Fibroblast of gingiva (primary cell): ENCODE measurements at places on chromosomes 4 and X.

DNA sequence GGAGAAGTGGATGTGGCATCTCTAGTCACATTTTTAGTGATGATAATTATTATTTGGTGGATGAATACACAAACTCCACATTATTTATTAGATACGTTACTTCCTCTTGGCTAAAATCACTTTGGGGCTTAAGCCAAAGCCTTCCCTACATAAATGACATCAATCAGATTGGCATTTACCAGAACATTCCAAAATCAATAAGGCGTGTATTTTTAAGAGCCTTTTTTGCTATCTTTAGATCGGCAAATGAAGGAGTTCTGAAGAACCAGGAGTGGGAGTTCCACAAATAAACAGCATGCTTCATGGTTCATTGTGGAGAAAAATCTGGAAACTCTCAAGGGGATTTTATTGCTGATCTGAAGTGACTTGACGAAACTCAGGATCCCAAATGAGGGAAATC, 89.7 kb downstream of the AMELX start:
- DNase-seq, result peak; percentile 16

DNA sequence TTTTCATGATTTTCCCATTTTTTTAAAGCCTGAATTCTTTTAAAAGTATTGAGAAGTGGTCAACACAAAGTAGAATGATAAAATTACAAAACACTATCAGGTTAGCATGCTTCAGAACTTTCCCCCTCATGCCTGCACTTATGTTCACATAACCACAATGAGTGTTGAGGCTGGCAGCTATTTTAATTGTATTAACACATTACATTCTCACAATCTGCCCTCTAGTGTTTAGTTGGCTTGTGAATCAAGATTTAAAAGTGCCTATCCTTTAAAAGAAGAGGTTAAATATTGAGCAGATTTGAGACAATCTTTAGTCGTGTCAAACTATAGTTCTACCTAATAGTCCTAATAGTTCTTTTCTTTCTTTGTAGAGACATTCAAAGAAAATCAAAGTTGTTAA, 93.6 kb upstream of the NAP1L5 start:
- DNase-seq, result peak; percentile 12

- DNase-seq, result no peak
These were observed 33.7 kb downstream of the PRPS2 start for GRCh38 chrX:12824944-12825343.

DNA sequence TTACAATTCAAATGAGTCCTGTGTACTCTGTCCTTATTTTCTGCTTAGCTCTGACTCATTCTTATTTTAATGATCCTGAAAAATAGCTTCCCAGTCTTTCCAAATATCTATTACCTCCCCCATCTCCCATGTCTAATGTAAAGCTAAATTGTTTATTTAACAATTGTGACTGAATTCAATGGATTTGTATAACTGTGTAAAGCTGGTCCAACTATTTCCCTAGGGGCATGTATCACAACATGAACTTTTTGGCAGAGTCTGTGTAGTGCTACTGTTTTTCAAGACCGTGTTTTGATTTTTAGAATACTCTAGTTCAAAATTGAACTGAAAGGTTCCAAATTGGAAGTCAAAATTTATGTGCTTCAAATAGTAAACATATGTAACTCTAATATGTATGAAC, 67.8 kb downstream of the SPCS3 start:
- DNase-seq, result peak; percentile 67

DNA sequence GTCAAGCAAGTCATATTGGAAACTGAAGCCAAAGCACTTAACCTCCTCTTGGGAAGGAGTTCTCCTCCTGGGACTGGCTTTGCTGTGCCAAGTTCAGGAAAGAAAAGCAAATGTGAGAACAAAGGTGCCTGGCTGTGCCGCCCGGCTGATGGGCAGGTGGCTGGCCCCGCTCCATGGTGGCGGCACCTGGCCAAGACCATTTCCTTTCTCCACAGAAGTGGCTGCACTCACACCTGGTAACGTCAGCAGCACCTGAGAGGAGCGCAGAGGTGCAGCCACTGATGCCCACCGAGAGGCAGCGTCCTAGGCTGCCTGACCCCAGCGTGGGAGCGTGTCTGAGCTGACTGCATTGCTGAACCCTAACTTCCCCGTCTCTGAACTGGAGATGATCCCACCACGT, 54.3 kb downstream of the DCTD start:
- no peak for DNase-seq

DNA sequence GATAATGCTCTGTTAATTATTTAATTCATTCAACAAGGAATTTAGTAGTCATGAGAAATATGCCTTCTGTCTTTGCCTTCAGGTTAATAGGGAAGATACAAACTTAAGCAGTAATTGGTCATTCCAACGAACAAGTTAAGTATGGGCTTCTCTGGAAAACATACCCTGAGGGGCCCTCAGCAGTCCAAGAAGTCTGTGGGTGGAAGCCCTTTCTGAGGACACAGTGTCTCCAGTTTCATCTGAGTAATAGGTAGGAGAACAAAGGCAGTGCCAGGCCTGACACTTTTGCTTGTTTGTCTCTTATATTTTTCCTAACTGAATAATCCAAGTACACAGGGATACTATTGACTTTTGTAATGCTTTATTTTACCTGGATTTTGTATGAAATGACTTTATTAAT, 262.5 kb downstream of the FBXW7 start:
- no peak for DNase-seq

DNA sequence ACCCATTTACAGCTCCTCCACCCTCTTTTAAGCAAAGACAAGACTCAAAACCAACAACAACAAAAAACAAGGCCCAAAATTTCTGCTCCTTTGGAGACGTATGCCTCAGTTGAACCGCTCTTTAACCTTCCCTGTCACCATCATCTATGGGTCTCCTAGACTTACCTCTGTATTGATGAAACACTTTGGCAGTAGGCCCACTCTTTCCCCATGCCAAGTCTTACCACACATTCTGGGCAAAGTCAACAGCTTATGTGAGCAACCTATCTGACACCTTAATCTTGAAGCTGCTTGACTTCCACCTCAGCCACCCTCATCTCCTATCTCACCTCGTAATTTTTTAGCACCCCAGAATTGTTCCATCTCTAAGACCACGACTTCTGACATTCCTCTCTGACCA, 99.7 kb upstream of the CXorf66 start:
- no peak for DNase-seq

- no peak for DNase-seq
These were observed 58.4 kb downstream of the SEPSECS start for GRCh38 chr4:25101836-25102235.

DNA sequence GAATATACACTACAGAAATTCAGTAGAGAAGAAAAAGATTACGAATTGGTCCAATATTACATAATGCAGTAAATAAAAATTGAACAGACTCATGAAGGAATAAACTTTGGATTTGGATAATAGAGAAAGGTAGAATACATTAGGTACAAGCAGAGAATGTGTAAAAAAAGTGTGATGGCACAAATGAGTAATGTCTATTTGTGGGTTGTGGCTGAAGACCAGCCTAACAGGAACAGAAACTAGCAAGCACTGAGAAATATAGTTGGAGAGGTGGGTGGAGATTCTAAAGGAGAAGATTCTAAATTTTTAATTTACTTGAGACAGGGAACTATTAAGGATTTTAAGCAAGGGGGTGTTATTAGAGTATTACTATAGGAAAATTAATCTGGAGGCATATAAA, 15.2 kb upstream of the CLOCK start:
- DNase-seq, result no peak

DNA sequence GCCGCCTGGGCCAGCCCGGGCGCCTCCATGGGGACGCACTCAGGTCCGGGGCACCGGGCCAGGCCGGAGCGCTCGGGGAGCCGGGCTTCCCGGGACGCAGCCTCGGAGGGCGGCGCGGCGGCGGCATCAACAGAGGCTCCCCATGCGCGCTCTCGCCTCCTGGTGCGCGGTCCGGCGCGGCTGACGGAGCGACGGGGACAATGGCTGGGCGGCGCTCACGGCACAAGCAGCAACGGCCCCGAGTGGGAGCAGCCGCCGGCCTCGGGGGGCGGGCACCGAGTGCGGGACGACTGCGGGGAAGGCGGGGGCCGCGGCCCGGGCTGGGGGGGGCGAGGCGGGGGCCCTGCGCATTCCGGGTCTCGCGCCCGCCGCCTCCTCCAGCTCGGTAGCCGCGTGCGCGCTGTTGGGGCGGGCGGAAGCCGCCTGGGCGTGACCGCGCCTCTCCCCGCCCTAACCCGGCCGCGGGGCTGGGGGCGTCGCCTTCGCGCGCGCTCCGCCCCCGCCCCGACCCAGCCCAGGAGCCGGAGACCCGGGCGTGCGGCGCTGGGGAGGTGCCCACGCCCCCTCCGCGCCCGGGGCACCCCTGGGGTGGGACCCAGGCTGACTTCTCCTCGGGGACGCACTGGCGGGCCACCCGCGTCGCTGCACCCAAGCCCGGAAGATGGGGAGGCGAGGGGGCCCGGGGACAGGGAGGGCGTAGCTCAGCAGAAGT, at the start of gene PRKX:
PRKX (minus strand) TSS at position 425 of the 712 bp plus-strand sequence; CDS start at position 29, 396 bp downstream.
- DNase-seq, result peak; percentile 44

DNA sequence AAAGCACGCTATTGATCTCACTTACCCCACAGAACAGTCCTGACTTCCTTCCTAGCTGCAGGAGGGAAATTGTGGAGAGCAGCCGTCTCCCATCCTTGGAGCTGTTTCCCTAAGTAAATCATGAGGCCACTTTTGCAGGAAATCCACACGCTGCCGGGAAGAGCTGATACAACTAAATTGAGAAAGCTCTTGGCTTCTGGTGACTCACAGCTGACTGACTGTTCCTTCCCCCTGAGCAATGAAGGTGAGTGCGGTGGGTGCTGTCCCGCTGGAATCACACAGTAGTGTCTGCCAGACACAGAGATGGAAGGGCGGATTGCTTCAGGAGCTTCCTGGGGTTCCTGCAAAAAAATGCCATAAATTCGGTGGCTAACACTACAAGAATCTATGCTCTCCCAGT, 268.9 kb downstream of the ASMT start:
- no peak for DNase-seq

GRCh38 chrX:134821370-134821769, 163.1 kb upstream of the PLAC1 start:
- peak; percentile 44 for DNase-seq

GRCh38 chr4:167100120-167100519, 134.2 kb downstream of the SPOCK3 start:
- no peak for DNase-seq

GRCh38 chr4:139828966-139829664, 163.5 kb downstream of the MGST2 start:
- DNase-seq, result no peak

DNA sequence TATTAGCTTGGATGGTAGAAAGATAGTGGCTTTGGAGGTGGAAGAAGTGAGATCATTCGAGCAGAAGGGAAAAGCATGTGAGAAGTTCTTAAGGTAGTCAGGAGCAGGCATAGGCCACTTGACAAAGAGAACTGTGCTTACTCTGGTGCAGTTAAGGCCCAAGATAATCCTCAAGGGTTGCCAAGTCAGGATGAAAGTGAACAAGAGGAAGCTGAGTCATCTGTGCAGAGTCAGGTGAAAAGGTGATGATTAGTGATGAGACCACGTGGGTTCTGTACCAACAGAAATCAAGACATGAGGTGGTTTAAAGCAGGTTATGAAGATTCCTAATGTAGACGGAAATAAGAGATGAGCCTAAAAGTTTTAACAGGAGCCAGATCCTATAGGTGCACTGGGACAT, 369.8 kb downstream of the DTHD1 start:
- no peak for DNase-seq

GRCh38 chr4:189049682-189050081, 891.0 kb upstream of the FRG1 start:
- no peak for DNase-seq

DNA sequence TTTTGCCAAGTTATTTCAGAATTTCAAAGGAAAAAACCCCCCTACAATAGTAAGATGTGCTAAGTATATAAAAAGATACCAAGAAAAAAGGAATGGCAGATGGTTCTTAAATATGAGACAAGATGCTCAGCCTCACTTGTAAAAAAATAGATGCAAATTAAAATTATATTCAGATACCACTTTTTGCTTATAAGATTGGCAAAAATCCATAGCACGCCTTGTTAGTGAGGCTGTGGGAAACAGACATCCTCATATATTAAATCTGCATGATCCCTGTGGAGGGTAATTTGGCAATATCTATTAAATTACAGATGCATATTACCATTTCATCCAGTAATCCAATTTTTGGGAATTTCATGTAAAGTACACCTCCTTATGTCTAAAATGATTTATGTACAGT, 62.5 kb upstream of the PDHA1 start:
- DNase-seq, result no peak

- no peak for DNase-seq
These were observed 1515.7 kb upstream of the TENM3 start for GRCh38 chr4:180727478-180727877.

DNA sequence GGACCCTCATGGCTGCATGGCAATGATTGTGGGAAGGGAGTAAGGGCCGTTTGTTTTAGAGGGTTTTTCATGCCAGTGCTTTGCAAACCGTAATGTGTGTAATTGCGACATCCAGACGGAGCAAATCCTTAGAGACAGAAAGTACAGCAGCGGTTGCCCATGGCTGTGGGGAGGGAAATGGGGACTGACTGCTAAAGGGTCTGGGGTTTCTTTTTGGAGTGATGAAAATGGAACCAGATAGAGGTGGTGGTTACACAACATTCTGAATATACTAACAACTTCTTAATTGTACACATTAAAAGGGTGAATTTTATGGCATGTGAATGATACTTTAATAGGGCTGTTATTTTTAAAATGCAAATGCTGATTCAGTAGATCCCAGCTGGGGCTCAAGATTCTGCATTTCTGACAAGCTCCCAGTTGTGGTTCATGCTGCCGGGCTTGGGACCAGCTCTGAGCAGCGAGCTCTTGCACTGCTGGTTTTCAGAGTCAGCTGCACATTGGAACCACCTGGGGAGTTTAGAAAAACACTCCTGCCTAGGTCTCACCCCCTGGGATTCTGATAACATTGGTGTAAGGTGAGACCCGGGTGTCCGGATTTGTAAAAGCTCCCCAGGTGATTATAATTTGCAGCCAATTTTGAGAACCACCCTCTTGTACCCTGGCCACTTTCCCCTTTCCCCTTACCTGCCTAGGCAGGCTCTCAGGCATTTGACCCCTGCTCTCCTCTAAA, 47.7 kb downstream of the PRPS1 start:
- DNase-seq, result peak; percentile 83

GRCh38 chr4:71545168-71545567, 206.3 kb downstream of the SLC4A4 start:
- peak; percentile 52 for DNase-seq

GRCh38 chr4:86523333-86523732, 70.8 kb upstream of the PTPN13 start:
- no peak for DNase-seq
